ENCODE measurements at places on chromosomes 13 and 19. TPM values are rescaled to one million over a fixed set of nuclear protein-coding genes. Genes with fewer than 3 reads are reported as not detected.

GRCh38 chr19:8703223-8703622 is 4.6 kb upstream of the ACTL9 start:
- no peak for DNase-seq

DNA sequence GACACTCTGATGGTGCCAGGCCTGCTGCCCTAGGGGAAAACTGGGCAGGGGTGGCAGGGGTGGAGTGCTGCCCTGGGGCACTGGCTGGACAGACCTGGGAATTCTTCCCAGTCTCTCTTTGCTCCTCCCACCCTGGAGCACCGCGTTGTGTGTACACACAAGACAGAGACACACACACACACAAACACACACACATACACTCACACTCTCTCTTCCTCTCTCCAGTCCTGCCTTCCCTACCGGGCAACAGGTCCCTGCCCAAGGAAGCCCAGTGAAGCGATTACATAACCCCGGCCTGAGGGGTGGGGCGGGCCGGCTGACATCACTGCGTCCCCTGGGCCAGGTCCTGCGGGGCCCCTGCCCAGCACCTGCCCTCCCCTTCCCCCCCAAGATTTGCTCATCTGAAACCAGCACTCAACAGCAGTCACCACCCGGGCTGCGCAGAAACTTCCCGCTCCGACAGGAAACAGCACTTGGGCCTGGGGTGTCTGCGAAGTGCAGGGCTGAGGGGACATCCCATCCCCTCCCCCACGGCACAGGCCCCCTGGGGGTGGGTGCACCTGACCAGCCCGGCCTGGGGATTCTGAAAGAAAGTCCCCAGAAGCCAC is 1.2 kb downstream of the MKNK2 start:
- DNase-seq, result peak; percentile 93

- no peak for DNase-seq
These were observed 1.3 kb downstream of the TFDP1 start for GRCh38 chr13:113585896-113586295.

- DNase-seq, result peak; percentile 3
These were observed 37.6 kb upstream of the FLT1 start for GRCh38 chr13:28532388-28533124.

DNA sequence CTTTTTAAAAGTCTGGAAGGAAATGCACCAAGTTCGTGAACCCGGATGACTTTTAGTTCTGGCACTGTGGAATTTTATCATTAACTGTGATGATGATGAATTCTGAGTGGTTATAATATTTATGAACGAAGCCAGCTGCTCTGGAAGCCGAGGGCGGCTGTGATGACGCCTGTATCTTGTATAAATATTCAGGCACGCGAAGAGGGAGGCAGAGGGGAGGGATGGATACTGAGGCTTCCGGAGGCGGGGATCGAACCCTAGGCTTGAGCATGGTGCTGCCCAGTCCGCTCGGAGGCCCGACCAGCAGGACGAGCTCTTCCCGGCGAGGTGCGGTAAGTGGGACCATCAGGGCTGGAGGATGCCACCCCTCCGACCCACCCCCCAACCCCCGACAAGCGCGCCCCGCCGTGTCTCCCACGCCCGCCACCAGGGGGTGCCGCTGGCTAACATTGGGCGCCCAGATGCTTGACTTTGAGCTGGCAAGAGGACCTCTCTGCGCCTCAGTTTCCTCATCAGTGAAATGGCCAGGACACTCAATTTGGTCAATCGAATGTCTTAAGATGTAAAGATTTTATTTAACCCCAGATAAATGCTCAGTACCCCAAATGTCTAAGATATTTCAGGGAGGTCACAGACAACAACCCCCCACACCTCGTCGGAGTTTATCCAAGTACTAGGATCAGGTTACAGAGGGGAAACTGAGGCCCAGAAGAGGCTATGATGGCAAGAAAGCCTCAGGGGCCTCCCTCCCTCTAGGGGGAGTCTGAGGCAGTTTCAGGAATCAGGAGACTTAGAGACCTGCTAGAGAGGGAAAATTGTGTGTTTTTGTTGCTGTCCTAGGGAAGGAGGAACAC is 4.5 kb upstream of the RAB3A start:
- peak; percentile 45 for DNase-seq

GRCh38 chr19:49862391-49863253 is 4.8 kb downstream of the PNKP start:
- no peak for DNase-seq

DNA sequence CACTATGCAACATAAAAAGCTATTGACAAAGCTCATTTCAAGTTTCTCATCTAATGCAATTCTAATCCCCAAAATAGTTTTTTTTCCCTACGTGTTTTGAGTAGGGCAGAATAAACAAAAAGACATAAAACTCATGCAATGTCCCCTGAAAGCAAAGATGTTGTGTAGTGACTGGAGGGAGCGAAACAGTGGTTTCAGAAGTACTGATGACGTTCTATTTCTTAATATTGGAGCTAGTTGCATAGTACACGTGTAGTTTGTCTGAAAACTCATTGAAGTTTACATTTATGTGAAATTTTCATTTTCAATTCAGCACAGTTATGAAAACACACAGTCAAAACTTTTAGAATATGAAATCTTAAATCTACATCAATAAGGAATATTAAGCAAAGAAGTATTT is 31.6 kb downstream of the USP12 start:
- DNase-seq, result no peak

DNA sequence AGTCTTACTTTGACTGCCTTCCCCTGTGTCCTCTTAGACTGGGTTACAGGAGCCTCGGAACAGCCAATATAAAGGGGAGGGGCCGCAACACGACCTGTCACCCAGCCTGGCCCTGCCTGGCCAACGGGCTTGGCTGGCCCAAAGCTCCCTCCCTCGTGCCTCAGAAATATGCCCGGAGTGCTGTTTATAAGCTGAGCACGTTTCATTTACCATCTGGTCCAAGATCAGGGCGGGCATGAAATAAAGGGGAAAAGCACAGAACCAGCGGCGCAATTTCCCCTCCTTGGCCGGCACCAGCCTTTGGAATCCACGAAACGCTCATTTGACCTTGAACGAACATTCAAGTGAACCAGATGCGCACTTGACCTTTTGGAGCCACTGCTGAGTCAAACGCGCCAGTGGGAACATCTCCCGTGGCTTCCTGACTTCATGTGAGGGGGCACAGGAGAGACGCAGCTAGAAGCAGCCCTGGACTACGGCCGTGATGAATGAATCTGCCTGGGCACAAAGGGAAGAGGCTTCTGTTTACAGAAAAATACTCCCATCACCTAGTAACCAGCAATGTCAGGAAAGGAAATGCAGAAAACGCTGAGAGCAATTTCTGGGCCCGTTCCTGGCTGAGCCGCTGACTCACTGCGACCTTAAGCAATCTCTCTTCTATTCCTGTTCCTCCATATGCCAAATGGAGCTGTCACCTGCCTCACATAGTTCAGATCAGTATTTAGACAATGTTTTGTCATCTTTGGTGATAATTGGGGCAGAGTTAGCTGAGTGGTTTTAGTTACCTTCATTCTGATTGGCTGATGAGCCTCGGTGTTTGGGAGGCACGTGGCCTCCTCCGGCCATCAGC is 53.3 kb downstream of the RFX2 start:
- DNase-seq, result peak; percentile 98

GRCh38 chr19:35093941-35094647 is 21.5 kb upstream of the FXYD3 start:
- DNase-seq, result no peak

DNA sequence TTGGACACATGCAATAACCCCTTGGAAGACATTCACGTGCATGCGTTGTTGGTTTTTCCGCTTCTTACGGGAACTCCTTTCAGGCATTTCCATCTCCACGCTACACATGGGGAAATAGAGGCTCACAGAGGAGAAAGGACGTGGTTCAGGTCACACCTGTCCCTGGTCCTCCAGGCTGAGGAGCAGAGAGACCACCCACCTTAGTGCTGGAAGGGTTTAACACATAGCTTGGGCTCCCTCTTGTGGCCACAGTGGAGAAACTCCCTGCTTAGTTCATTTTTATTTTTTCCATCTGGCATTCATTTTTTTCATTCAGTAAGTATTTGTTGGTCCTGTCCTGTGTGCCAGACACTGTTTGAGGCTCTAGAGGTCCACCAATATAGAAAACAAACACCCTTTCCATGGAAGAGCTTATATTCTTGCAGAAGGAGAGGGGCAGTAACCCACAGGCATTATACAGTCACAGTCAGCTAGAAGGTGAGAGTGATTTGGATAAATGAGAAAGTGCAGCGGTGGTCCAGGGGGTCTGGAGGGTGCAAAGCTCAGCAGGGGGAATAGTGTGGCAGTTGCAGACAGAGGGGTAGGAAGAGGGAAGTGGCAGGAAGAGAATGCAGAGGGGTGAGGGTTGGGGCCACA is 24.2 kb upstream of the TTYH1 start:
- peak; percentile 63 for DNase-seq

DNA sequence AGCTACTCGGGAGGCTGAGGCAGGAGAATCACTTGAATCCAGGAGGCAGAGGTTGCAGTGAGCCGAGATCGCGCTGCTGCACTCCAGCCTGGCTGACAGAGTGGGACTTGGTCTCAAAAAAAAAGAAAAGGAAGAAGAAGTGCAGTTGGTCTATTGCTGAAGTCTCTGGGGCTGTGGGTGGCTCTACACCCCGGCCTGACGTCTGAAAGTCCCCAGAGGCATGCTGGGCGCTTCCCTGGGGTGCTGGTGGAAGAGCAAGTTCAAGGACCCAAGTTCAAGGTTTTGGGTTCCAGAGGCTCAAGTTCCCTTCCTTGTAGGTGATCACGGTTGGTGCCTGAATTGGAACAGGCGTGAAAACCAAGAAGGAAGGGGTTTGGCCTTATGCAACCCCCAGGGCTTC is 3.8 kb downstream of the HCN2 start:
- no peak for DNase-seq

DNA sequence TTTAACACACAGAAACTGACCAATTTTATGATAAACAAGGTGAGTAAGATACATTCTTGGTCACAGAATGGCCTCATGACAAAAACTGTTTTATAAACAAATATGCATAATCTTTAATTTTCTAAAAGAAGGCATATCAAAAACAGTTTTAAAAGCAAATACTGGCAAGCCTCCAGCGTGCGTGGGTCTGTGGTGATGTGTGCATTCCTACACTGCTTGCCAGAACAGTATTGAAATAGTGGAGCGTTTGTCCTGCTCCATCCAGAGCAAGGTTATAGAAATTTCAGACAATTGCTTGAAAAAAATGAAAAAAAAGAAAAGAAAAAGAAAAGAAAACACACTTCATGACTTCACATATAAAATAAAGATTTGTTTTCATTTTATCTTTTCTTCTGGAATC is 140.9 kb downstream of the MZT1 start:
- no peak for DNase-seq

- DNase-seq, result no peak
These were observed 35.0 kb downstream of the ITM2B start for GRCh38 chr13:48268019-48268418.

- no peak for DNase-seq
These were observed 92.8 kb downstream of the FAM216B start for GRCh38 chr13:42874221-42874620.

DNA sequence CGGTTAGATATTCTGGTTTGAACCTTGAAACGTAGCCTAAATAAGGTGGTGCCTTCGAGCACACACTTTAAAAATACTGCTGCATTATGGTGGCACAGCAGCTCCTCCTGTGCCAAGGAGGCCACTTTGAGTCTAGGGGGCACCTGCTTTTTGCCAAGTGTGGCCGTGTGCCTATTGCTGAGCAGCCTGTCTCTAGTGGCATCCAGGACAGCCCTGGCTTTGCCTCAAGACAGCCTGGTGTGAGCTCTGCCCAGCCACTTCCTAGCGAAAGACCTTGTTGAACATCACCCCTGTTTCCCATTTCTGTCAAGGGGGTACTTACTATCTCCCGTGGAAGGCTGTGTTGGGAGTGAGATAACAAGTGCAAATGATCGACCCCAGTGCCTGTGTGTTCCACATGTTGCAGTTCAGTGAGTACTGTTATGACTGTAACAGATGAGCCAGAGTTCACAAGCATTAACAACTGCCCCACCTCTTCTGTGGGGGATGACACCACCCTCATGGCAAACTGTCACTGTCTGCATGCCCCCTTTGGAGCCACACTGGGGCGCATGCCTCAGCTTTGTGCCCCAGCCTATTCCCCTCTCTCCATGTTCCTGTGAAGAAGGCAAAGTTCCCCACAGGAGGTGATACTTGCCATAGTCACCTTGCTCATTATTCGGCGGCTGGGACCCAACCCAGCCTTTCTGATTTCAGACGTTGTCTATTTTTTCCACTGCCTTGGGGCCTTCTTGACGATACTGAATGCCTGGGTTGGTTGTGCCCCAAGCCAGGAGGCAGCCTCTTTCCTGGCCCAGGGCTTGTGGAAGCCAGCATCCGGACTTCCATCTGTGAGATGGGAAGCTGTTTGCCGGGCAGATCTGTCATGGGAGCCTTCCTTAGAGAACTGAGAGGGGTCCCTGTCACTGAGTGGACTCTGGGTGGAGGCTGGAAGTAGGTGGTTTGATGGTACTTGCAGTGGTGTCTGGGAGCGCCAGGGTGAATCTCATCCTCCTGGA is 5.4 kb downstream of the GATAD2A start:
- no peak for DNase-seq

GRCh38 chr19:17567940-17568339 is 12.5 kb downstream of the COLGALT1 start:
- no peak for DNase-seq

DNA sequence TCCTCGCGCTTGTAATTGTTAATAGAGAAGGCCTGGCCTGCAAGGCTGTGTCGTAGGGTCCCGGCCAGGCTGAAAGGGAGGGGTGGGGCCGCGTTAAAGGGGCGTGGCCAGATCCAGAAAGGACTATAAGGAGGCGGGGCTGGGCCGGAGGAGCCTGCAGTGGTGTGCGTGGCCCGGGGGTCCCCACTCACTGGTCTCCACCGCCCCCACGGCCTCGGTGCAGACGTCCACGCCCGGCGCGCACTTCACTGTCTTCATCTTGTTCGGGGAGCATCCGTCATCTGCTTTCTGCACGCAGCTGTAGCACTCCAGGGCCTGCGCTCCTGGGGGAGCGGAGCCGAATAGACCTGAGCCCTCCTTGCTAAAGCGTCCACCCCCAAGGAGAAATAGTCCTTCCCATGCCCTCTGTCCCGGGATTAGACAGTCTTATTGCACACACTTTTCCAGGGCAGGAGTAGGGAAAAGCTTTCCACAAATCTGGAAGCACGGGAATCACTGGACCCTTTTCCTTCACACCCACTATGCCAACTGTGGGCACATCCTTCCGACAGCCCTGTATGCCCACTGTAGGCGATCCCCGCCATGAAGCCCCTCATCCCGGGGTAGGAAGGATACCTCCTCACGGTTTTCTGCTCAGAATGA is 1.2 kb downstream of the LYPD3 start:
- no peak for DNase-seq

- no peak for DNase-seq
These were observed 207.7 kb upstream of the DACH1 start for GRCh38 chr13:72074663-72075062.

DNA sequence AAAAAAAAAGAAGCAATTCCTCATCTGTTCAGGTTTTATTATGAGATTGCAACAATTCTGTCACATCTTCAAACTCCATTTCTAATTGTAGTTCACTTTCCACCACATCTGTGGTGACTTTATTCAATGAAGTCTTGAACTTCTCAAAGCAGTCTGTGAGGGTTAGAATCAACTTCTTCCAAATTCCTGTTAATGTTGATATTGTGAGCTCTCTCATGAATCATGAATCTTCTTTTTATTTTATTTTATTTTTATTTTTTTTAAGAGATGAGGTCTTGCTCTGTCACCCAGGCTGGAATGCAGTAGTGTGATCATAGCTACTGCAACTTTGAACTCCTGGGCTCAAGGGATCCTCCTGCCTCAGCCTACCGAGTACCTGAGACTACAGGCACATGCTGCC is 19.6 kb downstream of the ARHGAP35 start:
- DNase-seq, result no peak

The URAD gene
- polyA plus RNA-seq, result not detected

The LAIR2 gene
- polyA plus RNA-seq, result not detected

The SPIB gene
- polyA plus RNA-seq, result 0.16 TPM

The POSTN gene
- polyA plus RNA-seq, result not detected

The KLK3 gene
- polyA plus RNA-seq, result not detected

The CDX2 gene
- not detected for polyA plus RNA-seq

The RXFP2 gene
- 0.38 TPM for polyA plus RNA-seq

All from CD14-positive monocyte (primary cell).